ENCODE measurements at places on chromosomes 7 and 10.
A peak's percentile ranks its signal among the peaks of the same experiment; 100 is the strongest.

- no peak for DNase-seq
These were observed 160.5 kb downstream of the ADAM12 start for GRCh38 chr10:126227762-126228134.

DNA sequence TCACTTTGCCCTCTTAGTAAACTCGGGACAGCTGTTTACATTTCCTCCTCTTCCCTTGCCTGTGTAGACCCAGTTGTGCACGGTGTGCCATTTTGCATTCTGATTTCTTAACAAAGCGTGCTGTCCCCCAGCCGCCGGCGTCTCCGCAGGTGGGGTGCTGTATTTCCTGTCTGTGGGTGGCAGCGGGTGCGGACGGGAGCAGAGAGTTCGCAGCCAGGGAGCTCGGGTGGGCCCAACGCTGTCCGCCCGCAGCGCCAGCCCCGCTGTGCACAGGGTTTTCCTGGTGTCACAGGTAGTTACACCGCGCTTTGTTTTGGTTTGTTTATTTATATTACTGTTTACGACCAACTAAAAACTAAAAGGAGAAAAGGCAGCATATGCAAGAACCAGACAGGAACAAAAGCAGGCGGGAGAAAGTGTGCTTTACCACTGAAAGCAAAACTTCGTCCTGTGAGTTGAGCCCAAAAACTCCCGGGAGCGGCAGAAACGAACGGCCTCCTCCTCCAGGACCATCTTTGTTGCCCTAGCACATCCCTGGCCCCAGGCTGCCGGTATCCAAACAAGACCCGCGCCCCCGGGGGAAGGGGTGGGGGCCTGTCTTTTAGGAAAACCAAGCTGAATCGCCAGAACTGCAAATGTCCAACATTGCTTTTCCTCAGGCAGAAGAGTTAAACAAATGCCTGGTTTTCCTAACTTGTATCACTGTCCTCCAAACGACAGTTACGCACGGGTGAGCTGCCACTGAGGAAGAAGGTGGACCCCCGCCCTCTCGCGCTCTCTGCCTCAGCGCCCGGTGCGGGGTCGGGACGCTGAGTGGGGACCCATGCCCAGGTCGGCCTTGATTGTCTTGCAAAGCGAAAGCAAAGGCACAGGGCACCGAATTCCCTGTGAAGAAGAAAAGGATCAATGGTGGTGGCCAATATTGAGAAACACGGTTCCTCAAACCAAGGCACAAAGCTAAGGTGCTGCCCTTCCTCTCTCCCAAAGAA lies 45.9 kb upstream of the DRGX start:
- peak; percentile 22 for DNase-seq

DNA sequence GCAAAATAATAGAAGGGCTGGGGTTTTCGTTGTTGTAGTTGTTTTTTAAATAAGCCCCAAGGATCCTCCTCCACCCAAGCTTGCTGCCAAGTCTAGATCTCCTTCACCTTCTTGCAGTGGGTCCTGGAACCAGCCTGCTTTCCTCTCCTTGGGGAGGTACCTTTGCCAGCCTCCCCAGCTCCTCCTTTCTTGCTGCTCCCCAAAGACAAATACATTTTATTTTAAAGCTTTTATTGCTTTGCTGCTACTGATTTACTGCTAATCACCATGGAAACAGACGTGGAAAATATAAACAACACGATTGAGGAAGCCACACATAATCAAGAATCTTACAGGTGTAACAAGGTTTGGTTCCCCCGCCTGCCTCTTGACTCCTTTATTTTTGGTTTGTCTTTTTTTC lies 17.4 kb upstream of the SLF2 start:
- DNase-seq = no peak

DNA sequence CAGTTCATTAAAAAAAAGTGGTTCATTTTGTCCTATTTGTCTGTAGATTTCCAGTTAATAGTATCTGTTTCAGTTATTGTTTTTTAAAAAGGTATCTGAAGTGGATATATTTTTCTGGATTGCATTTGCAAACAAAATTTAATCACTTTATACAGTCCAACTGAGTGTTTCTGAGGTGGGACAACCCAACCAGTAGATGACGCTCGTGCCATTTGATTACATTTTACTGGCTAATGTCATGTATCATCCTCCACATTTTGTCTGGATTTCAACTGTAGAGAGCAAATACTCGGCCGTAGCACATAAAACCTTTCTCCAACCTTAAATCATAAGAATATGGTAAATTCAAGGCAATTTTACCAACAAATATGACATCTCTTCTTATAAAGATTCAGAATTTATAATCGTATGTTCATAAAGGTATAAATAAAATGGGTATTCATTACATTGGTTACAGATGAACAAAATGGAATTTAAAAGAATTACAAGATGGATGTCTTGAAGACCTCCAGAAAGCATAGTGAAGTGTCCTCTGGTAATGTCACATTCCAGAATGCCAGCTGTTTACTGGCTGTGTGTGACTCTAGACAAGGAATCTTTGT lies 789.0 kb downstream of the PHTF2 start:
- DNase-seq = no peak

DNA sequence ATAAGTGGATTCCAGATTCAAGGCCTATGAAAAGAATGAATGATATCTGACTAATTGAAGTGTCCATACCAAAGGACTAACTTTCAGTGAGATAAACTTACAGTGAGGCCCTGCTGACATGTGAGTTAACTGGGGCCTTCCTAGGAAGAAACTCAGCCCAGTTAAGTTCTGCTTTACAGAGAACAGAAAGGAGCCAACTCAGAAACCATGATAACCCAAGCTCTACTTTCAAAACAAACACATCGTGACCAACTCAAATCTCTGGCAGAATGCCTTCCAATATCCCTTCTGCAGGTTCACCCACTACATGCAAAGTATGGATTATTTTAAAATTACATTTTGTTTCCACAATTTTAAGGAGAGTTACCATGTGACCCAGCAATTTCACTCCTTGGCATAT lies 75.8 kb upstream of the MRLN start:
- DNase-seq = no peak

GRCh38 chr7:117548035-117548434 lies 68.2 kb downstream of the CFTR start:
- DNase-seq = no peak

- no peak for DNase-seq
These were observed 255.3 kb downstream of the FZD1 start for GRCh38 chr7:91519241-91520158.

- no peak for DNase-seq
These were observed 1326.4 kb upstream of the SORCS1 start for GRCh38 chr10:108490944-108491343.

GRCh38 chr10:130028465-130028819 lies 64.4 kb upstream of the EBF3 start:
- no peak for DNase-seq

DNA sequence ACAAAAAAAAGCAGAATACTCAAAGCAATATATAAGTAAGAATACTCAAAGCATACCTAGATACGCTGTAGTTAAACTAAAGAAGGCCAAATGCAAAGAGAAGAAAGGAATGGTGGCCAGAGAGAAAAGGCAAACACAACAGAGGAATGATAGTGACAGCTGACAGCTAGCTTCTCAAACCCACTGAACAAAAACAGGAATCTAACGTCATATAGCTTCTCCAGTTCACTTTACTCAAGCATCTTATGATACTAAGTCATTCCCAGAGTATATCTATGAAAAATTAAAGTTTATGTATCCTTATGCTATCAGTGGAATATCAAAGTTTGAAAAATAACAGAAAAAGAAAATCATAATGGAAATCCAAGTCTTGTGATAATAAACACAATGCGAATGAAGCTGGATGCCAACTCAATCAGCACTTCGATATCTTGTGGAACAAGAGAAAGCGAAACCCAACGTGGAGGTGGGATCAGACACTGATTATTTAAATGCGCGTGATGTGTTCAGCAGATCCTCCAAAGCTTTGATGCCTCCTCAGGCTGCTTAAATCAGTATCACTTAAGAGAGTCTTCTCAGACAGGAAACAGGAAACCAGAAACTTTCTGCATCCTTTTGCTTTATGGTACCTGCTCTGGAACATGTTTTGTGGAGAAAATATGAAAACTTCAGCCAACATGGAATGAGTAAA lies 102.8 kb downstream of the PIP4K2A start:
- peak; percentile 73 for DNase-seq

DNA sequence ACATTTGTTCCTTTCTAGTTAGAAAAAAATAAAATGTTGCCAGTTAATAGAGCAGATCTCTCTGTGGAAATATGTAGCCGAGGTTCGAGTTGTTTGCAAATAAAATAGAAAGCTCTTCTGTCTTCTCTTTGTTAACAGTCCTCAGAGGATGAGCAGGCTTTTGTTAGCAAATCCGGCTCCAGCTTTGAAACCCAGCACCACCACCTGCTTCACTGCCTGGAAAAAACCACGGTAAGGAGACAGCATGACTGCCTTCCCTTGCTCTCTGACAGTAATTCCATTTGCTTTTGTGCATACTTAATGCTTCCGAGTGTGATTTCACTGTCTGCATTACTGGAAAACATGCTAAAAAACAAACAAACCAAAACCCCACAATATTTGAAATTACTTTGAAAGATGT lies 115.6 kb downstream of the TSPAN12 start:
- no peak for DNase-seq

GRCh38 chr7:3367261-3367660 lies 66.2 kb downstream of the SDK1 start:
- DNase-seq = no peak

GRCh38 chr7:74306730-74307469 lies 17.7 kb downstream of the CLIP2 start:
- peak; percentile 44 for DNase-seq

- no peak for DNase-seq
These were observed 258.0 kb downstream of the ZMYND11 start for GRCh38 chr10:393106-393745.

DNA sequence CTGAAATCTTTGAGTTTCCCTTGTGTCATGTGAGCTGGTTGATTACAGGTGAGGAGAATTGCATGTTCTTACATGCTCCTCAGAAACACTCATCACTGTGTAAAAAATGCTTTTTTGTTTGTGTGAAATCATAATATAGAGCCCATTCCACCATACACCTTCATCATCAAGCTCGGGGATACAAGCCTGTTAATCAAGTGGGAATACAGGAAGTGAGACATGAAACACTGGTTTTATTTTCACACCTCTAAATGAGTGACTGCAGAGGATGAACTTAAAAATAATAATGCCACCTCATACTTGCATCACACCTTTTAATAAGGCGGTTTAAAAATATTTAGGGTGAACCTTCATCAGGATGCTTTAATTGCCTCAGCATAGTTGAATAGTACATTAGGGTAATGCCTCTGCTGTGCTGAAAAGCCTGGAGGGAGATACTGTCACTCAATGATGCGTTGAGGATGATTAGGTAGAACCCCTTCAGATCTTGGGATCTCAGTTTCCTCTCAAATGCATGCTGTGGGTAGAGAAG lies 164.6 kb downstream of the AUTS2 start:
- DNase-seq = peak; percentile 60

DNA sequence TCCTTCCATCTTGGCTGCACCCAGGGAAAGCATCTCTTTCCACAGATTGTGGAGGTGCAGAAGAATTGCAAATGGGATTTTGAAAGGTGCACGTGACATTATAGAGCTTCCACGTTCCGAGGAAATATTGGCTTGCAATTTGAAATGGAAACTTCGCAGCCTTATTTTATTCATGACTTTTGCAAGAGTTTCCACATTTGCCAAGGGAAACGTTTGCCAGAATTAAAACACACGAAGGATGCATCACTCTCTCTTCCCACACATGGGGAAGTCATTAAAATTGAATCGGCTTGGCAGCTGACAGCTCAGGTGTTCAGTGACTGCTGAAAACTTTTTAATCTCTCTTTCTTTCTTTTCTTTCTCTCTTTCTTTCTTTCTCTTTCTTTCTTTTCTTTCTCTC lies 475.4 kb upstream of the IGFBP3 start:
- DNase-seq = no peak

DNA sequence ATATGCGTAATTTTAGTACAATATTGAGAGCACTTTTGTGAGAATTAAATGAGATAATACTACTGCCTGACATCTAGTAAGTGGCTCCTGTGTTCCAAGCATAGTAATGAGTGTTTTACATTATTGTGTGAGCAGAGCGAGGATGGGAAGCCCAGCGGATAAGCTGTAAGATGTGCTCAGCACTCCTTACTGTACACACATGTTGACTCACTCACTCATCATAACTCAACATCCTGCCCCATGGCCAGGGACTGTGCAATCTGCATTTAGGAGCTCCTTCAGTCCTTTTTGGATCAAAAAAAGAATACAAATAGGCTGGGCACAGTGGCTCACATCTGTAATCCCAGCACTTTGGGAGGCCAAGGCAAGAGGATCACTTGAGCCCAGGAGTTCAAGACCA lies 72.9 kb upstream of the NEBL start:
- DNase-seq = no peak

GRCh38 chr10:64054392-64054791 lies 533.2 kb downstream of the REEP3 start:
- DNase-seq = no peak

GRCh38 chr10:22560096-22560912 lies 154.1 kb downstream of the PIP4K2A start:
- no peak for DNase-seq

- DNase-seq = peak; percentile 69
These were observed 90.2 kb upstream of the KLF6 start for GRCh38 chr10:3874990-3875841.

GRCh38 chr10:29387269-29387668 lies 98.4 kb downstream of the LYZL1 start:
- no peak for DNase-seq

GRCh38 chr10:64201936-64202335 lies 680.7 kb downstream of the REEP3 start:
- DNase-seq = no peak

DNA sequence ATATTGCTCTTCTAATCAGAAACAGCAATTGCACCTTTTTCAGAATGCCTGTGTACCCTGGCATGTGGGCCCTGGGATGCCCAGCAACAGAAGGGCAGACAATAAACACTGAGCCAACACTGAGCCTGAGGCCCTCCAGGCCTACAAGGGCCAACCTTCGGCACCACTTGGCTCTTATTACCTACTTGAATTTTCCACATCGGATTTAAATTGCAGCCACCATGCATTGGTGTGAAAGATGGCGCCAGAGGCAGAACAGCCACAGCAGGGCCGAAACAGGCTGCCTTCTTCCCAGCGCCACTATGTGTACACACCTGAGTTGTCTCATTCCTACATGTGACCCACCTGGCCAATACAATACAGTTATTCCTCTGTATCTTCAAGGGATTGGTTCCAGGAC lies 51.4 kb upstream of the EZH2 start:
- DNase-seq = no peak

DNA sequence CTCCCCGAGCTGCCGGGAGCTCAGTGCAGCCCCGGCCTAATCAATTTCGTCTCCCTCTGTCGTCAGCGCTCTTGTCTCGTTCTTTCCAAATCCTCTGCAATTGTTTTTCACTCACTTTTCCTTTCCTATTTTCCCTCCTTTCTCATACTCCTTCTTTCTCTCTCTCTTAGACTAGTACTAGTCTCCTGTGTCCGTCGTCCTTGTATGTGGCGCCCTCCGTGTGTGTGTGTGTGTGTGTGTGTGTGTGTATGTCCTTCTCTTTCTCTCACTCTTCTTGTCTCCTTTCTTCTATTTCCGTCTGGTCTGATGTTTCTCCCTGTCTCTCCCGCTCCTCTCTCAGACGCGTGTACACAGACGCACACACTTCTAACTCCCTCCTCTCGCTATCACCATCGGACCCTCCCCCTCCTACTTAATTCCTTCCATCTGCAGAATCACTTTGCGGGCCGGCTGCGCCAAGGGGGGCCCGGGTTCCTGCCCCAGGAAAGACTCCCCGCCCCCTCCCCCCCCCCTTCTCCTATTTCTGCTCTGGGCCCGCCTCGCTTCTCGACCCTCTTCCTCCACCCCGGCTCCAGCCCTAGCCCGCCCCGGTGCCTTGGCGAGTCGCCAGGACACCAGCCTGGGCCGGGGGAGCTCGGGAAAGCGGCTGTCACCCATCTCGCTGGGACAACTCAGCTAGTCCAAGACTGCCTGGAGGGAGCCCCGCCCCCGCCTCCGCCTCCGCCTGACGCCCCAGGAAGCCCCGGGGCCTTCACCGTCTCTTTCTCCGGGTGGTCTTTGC lies 743 bp upstream of the ZCCHC24 start:
- no peak for DNase-seq

Measured in GM06990 (cell line).